ENCODE measurements at places on chromosomes 11 and 22.
A peak's percentile ranks its signal among the peaks of the same experiment; 100 is the strongest.

- DNase-seq: no peak
Measured at GRCh38 chr22:27874185-27874584, 44.9 kb downstream of the PITPNB start.

GRCh38 chr22:40535642-40536041 lies 100.9 kb downstream of the MRTFA start:
- no peak for DNase-seq

DNA sequence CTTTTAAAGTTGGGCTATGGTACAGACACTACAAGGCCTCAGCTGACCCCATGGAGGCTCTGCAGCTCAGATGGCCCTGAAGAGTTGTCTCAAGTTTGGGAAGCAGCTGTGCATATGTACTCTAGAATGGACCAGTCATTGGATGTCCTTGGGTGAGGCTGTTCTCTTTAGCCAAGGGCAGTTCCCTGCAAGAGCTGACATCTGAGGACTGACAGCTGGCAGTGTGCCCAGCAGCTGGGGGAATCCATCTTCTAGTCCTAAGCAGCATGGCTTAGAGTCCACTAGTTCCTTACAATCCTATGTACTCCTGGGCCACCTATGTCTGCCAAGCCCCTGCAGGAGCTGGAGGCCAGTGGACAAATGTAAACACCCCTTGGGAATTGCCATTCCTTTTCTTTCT lies 76.5 kb downstream of the C11orf91 start:
- no peak for DNase-seq

DNA sequence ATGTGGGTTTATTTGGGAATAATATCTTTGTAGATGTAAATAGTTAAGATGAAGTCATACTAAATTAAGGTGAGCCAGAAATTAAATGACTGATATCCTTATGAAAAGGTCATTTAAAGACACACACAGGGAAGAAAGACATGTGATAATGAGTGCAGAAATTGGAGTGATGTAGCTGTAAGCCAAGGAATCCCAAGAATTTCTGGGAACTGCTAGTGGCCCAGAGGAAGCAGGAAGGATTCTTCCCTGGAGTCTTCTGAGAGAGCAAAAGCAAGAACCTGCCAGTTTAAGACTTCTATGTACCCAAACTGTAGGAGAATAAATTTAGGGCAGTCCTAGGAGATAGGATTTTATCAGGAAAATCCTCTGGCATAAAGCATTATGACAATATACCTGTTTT lies 66.9 kb downstream of the LRRC4C start:
- DNase-seq: no peak

- peak; percentile 6 for DNase-seq
Measured at GRCh38 chr11:129323896-129324502, 51.6 kb upstream of the BARX2 start.

- DNase-seq: no peak
Measured at GRCh38 chr22:49106096-49106841, 721.4 kb downstream of the BRD1 start.

DNA sequence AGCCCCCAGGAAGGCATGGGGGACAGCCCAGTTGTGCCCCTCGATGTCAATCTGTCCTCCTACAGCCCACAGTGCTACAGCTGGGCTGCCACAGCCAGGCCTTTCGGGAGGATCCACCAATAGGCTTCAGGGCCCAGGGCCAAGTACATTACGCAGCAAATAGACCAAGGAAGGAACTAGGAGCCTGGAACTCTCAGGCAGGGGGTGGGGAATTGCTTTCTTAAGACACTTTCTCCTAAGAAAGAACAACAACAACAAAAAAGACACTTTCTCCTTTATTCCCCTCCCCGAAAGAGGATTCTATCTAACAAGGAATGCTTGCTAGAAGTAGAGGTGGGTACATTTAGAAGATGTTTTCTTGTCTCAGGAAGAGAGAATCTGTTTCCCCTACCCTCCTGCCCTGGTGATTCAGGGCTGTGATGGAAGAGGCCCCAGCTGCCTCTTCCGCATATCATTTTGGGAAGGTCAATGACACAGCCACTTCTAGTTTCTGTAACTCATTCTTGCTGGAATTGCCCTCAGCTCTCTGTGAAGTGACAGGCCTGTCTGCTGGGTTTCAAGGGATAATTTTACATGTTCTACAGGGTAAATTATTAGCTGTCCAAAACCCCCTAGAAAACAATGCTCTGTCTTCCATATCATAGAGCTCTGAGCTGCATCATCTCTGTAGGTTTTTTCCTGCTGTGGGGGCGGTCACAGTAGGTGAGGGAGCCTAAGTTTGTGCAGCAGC lies 6.0 kb upstream of the MALAT1 start:
- DNase-seq: peak; percentile 59

DNA sequence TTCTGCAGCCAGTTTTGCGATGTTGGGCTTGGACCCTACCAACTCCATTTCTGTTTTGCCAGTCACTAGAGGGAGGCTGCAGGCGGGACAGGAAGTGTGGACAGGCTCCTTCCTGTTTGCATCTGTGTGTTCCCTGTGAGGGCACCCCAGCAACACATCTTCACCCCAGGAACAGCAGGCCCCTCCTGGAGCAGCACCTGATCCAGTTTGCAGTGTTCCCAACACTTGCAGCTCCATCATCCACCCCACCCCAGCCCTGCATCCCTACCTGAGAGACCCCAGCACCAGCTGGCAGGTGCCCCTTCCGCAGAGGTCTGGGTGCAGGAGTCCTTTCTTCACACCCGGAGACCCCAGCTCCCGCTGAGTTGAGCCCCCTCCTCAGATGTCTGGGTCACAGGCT lies 7.4 kb upstream of the VSIG10L2 start:
- DNase-seq: no peak

DNA sequence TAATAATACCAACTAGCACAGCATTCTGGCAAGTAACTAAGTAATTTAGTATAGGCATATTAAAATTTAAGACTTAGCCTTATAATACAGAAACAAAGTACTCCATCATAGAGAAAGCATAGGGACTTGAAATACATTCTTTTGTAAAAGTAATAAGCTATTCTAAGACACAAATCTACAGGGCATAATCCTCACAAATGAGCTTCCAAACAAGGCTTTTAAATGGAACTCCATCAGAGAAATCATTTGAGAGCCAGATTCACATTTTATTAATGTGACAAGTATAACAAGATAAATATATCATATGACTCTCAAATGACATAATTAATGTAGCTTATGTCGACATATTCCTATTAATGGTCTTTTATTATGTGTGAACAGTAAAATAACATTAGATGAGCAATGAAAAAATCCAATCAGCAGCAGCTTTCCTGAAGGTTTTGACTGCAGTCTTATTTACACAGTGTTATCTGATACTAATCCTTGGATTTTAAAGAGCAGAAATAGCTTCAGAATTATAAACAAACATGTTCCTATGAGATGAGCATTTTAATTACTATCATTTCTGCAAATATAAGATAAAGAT lies 241.4 kb downstream of the TTC28 start:
- no peak for DNase-seq

GRCh38 chr11:70755410-70756158 lies 357.3 kb downstream of the CTTN start:
- peak; percentile 41 for DNase-seq

DNA sequence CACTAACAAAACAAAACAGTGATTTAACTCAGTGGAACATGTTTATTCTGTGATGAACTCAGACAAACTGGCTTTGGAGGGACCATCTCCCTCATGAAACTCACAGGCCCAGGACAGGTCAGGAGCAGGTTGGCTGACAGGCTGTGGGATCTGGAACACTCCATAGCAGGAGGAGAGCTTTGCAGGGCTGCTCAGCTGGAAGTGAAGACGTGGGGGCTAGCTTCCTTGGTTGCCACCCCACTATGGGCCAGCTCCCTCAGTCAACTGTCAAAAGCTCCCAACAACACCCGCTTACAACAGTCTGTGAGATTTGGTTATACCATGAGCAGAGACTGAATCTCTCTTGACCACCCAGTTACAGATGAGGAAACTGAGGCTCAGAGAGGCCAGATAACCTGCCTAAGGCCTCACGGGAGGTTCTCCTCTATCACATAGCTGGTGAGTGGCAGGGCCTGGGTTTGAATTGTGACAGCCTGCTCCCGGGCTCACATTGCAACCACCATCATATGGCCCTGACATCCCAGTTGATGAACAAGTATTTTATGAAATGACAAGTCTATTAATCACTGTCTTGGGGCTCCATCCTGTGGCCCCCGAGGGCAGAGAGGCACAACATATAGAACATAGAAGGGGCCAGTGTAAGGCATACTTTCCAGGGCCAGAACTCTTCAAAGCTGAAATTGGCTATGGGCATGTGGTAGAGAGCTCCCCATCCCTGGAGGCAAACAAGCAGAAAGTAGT lies 473.4 kb downstream of the MN1 start:
- no peak for DNase-seq

- no peak for DNase-seq
Measured at GRCh38 chr11:12448131-12448939, 71.0 kb downstream of the PARVA start.

DNA sequence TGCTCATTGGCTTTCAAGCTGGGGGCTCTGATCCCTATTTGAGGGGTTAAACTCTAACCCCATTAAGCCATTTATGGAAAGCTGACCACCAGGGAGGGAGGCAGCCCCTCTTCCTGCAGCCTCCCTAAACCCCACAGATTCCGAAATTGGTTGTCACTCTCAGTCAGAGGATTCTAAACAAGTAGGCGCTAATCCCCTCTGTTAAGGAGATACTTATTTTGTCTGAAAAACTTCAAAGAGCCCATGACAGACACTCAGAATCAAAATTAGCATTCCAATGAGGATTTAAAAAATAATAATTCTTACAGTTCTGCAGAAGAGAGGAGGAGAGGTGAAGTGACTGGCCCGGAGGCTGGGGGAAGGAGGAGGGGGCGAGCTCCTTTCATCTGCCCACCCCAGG lies 69.7 kb upstream of the LMO1 start:
- no peak for DNase-seq

DNA sequence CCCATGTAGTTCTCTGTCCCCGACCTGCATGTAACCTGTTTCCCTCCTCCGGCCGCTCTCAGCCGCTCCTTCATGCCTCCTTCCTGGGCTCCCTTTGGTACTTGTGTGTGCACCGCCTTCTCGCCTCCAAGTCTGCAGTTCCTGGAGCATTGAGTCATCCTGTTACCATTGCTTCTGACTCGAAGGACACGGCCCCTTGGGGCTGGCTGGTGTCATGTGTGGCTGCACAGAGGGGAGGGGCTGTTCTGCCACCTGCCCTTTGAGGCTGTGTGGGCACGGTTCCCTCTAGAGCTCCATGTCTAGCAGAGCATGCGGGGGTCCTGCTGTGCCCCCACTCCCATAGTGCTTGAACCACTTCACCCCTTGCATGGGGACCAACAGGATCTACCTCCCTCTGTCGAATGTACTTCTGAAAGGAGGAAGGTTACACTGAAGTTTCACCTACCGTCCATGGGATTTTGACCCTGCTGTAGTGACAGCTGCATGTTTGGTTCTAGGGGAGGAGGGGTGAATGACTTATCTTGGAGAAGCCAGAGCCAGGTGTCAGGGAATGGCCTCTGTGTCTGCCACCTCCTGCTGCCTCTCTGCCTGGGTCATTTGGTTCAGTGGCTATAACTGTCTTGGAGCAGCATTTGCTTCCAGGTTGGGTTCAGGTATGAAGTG lies 39.6 kb downstream of the BCR start:
- DNase-seq: peak; percentile 37

DNA sequence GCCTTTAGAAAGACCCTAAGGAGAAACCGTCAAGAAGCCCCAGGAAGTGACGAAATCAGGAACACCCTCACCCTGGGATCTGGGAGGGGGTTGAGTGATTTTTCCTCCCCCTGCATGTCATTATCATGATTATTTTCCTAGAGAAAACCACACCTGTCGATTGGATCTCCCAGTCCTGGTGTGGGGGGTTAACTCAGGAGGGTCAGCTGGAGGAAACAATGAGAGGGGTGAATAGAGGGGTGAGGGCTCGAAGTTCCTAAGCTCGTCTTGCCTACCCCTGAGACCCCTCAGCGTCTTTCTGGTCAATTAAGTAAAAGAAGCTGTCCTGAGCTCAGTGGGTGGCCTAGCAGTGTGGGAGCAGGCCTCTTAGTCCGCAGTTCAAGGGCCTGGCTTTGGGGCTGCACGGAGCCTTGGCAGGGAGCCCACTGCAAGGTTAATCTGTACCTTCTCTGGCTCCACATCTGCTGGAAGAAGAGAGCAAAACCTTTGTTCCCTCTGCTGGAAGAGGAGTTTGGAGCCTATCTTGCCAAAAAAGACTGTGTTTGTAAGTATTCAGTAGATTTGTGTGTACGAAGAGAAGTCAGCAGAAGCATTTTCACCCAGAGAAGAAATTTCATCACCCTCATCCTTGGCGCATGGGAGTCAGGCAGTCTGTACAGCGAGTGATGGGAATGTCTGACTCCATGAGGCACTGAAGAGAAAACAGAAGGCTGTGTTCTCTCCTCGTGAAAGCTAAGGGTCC lies 34.2 kb upstream of the FTH1 start:
- no peak for DNase-seq

DNA sequence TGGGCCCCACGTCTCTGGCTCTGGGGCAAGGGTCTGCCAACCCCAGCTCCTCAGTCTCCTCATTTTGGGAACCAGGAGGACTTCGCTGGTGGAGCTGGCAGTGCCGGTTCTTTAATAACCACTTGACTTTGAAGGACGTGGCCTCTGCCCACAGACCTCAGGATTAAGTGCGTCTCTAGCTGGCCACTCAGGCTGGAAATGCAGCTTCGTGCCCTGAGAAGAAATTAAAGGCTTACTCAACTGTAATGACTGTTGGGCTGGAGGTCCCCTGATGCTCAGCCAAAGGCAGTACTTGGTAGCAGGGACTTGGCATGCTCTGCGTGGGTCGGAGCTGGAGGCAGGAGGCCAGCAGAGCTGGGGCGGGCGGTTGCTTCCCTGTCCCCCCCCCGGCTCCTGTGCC lies 16.7 kb upstream of the PARVG start:
- no peak for DNase-seq

- DNase-seq: no peak
Measured at GRCh38 chr11:121552154-121552553, 99.4 kb upstream of the SORL1-AS1 start.

GRCh38 chr11:22829231-22830081 lies at the start of gene SVIP:
Gene SVIP (minus strand): TSS chr11:22829801. CDS start chr11:22829748, 53 bp downstream.
- DNase-seq: peak; percentile 94

GRCh38 chr11:34300026-34300925 lies 57.5 kb downstream of the ABTB2 start:
- DNase-seq: peak; percentile 12

DNA sequence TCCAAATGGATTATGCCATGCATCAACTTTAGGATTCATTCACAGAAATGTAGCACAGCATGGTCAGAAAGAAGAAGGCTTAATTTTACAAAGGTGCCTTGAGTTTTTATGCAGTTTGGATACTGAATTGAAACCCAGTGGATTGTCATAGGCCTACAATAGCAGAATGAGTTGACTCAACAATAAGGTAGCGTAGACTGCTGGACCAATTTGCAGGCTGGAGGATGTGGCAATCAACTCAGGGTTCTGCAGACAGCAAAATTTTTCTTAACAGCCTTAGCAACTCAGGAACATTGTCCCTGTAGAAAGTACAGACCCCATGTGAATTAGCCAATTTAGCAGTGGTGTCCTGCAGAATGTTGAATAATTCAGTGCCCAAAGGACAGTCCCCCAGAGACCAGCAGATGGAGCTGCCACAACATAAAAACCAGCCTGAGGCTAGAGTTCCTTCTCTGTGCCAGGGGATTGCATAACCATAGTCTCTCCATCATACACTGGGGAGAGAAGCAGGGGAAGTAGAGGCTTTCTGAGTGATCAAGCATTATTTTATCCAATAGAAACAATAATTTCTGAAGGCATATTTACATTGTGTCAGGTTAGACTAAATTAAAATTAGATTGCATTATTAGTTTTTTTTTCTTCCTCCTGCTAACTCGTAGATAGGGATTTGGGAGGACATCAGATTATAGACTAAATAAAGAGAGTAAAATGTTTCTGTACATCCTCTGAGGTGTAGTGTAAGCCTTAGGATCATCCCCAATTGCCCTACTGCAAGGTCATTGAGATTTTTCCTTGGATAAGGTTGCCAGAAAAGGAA lies 20.3 kb upstream of the MRPL17 start:
- DNase-seq: peak; percentile 49
